H7 (cell line): ENCODE measurements at places on chromosomes 6 and 20. TPM values are rescaled to one million over a fixed set of nuclear protein-coding genes. Genes with fewer than 3 reads are reported as not detected.

- DNase-seq = no peak
Observed at GRCh38 chr20:53935344-53936084, 134.9 kb downstream of the BCAS1 start.

DNA sequence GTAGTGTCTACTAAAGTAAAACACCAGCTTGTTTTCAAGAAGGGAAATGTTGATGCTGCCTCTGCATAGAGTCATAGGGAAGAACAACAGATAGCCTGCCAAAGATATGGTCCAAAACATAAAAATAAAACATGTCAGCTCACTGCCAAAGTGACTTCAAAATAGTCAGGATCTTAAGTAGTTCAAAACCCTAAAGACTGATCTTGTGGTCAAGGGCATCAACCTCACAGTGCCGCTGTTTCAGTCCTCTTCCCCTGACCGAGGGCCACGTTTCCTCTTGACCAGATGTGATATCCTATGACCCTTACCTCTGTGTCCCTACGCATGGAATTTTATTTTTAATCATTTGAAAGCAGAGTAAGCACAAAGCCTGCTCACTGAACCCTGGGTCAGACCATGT is 104.2 kb upstream of the CNKSR3 start:
- DNase-seq = no peak

DNA sequence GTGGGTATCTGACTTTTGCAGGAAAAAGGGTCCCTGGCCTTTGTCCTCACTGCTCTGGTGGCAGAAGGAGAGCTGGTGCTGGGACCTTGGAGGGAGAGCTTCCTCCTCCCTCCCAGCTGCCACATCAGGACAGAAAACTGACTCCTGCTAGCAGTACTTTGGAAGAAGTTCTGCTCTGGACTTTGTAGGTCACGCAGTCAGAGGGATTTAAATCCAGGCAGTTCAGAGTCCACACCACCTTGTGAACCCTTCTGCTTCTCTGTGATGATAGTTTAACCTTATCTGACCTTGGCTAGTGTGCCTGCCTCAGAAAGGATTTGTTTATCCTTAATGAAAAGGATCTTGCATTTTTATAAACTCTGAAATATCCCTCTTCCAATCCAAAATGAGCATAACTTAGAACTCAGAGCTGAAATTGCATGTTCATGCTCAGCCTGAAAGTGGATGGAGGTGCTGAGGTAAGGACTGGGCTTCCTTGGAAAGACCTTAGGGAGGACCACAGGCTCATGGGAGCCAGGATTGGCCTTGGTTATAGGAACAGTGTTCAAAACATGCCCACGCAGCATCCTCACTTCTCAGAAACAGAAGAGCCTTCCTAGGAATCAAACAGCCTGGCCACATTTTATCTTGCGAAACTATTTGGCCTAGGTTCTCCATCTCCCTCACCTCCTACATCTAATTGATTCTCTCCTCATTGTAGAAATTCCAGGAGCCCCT is 123.9 kb upstream of the SASH1 start:
- no peak for DNase-seq

Gene KIF13A
- 21.0 and 25.8 TPM in 2 replicates for total RNA-seq

Gene OR2H2
- total RNA-seq = not detected in 2 replicates
